ENCODE measurements at places on chromosomes 3 and 15.

GRCh38 chr15:42371096-42371495 lies 11.8 kb downstream of the CAPN3 start:
- DNase-seq: no peak

DNA sequence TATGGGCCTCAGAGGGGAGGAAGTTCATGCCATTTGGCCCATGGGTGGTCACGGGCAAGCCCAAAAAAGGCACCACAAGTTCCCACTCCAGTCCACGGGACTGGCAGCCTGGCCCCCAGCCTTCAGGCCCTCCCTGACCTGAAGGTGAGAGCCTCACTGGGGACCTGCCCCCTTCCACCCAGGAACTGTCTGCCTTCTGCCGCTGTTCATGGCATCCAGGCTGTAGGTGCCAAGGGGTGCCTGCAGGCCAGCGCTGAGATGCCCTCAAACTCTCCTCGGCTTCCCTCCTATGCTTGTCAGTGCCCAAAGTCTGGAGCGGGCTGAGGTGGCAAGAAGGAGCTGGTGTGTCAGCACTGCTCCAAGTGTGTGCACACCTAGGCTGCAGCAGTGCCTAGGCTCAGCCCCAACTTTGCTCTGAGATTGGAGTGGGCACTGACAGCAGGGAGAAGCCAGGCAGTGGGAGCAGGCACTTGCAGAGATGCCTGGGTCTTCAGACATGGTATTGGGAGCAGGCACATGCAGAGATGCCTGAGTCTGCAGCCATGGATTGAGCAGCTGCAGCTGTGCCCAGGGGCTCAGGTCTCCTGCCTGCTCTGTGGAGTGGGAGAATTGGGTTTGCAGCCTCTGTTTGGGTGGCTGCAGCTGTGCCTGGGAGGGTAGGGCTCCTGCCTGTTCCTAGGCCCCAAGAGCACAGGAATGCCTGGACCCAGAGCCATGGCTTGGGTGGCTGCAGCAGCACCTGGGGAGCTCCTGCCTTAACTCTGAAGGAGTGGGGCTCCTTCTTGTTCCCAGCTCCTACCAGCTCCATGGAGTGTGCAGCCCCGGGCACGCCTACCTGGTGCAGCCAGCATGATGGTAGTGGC lies 44.0 kb upstream of the PRR23C start:
- DNase-seq: no peak

- DNase-seq: no peak
Observed at GRCh38 chr15:44734839-44735481, 1.4 kb upstream of the TRIM69 start.

DNA sequence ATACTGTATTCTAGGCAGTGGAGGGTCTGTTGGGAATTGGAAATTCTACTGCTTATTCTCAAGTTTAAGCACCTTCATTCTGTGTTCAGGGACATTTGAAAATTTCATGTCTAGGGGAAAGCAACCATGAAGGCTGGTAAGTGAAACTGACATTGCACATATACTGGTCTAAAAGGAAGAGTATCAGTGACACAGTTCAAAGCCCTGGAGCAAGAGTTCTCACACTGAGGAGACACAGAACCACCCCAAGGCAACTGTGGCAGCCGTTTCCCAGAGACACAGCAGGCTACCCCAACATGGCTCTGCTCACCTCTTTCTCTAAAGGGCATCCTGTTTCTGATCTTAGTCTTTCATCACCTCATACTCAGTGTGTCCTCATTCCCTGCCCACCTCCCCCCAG lies 67.5 kb downstream of the KCNMB2 start:
- no peak for DNase-seq

GRCh38 chr3:115072265-115073021 lies 74.6 kb downstream of the ZBTB20 start:
- DNase-seq: no peak

GRCh38 chr3:133890037-133890436 lies 5.6 kb downstream of the RAB6B start:
- no peak for DNase-seq

DNA sequence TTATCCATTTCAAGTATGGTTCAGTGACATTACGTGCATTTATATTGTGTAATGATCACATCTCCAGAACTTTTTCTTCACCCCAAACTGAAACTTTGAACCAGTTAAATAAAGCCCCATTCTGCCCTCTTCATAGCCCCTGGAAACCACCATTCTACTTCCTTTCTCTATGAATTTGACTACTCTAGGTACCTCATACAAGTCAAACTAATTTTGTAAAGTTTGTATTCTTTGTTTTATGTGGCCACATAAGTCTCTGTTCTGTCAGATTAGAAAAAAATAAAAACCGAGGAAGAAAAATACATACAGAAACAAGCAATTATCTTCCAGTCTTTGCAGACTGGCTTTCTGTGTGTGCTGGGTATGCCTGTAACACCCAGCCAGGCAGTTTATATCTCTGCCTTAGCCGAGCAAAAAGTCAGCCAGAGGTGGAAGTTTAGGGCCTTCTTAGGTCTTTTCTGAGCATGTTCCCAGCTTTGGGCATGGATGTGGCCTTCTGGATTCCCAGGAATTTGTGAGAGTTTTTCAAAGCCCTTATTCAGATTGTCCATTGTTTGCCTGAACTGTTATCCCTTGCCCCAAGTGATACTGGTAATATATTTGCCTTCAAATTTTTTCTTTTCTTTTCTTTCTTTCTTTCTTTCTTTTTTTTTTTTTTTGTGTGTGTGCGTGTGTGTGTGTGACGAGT lies 6.0 kb upstream of the GRAMD1C start:
- DNase-seq: no peak

DNA sequence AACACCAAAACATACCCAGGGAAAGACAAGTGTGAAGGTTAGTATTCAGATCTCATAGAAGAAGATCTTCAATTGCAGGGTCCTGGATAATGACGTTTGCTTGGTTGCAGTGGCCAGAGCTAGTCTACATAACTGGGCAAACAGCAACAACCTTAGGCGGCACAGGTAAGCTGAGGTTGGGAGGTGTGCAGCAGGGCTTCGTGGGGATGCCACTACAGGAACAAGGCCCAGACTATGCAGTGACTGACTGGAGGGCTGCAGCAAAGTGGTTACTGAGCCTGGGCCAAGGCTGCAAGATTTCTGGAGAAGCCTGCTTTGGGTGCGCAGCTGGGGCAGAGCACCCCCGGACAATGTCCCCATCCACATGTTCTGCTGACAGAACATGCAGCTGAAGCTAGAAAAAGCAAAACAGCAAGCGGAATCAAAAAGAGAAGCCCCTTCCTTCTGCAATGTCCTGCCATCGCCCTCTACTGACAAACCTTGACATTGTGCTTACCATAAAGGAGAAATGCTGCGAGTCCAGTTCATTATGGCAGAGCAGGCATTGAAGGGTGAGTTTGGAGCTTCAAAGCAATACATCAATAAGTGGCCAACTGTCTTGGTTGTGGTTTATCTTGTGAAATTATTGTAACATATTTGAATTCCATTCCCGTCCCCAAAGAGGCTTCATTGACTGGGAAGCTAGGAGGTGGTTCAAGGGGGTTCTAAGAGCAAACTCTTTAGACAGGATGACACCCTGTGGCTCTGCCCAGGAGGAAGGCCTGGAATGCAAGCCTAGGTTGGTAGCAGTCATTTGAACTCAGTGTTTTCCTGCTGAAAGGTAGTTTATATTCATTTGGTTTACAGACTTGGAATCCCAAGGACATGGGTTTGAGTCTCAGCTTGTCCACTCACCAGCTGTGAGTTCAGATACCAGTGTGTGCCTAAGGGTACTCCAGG lies 217.0 kb downstream of the PDCD6IP start:
- no peak for DNase-seq

GRCh38 chr3:14322667-14323295 lies 79.6 kb upstream of the SLC6A6 start:
- peak; percentile 54 for DNase-seq

DNA sequence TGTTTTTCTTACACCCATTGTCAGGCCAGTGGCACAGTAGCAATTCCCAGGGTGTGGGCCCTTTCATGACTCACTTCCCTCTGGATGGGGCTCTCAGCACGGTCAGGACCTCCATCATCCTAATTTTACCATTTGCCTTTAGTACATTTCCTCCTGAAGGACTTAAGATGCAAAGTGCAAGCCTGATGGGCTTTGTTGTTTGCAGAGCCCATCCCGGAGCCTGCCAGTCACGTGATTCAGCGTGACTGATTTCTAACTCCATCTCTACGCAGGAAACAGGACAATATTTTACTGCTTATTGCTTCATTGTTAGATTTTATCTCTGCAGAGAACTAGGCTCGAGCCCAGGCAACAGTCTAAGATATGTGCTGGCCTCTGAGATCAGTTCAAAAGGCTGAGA lies 223.7 kb downstream of the PDZRN3 start:
- no peak for DNase-seq

- DNase-seq: no peak
Observed at GRCh38 chr3:58188921-58189451, 21.8 kb downstream of the DNASE1L3 start.

Measured in gastrocnemius medialis (tissue), 4 donors.